Activated naive CD8-positive, alpha-beta T cell treated with anti-CD3 and anti-CD28 coated beads, Interleukin-2, amount 50 U/mL, for 16 hours (primary cell): ENCODE measurements at places on chromosomes 11 and 22.
A peak's percentile ranks its signal among the peaks of the same experiment; 100 is the strongest.

DNA sequence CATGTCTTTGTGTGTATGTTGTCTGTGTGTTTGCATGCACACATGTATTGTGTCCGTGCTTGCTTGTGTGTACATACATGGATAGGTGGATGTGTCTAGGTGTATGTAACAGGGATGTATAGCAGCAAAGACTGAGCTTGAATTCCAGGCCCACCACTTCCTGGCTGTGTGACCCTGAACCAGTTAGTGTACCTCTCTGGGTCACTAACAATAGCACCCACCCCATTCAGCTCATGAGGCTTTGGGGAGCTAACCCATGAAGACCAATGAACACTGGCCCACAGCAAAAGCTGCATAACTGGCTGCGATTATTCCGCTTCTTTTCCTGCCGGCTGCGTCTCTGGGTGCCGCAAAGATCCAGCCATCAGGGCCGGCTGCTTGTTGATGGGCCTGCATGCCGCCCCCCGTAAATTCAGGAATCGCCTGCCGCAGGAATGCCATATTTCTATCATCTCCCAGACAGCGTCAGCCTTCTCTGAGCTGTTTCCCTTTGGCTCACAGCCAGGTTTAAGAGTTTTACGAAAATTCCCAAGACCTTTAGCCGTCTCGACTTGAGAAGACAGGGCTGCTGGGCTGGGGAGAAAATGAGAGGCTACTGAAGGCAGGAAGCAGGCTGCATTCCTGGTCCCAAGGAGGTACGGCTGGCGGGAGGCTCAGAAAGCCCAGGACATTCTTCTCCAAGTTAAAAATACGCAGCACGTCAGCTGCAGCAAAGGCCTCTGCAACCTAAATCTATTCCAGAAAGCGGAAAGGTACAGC lies 224.6 kb downstream of the MN1 start:
- no peak for DNase-seq

GRCh38 chr22:40747361-40747760 lies 68.1 kb downstream of the MCHR1 start:
- DNase-seq = no peak

DNA sequence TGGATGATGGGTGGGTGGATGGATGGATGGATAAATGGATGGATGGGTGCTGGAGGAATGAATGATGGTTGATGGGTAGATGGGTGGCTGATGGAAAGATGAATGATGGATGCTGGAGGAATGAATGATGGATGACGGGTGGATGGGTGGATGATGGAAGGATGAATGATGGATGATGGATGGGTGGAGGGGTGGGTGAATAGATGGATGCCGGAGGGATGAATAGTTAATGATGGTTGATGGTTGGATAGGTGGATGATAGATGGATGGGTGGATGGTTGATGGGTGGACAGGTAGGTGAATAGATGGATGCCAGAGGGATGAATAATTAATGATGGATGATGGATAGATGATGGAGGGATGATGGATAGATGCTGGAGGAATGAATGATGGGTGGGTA lies 41.4 kb downstream of the ANO1 start:
- no peak for DNase-seq

- DNase-seq = no peak
Measured at GRCh38 chr11:68911731-68912130, 8.0 kb downstream of the IGHMBP2 start.

DNA sequence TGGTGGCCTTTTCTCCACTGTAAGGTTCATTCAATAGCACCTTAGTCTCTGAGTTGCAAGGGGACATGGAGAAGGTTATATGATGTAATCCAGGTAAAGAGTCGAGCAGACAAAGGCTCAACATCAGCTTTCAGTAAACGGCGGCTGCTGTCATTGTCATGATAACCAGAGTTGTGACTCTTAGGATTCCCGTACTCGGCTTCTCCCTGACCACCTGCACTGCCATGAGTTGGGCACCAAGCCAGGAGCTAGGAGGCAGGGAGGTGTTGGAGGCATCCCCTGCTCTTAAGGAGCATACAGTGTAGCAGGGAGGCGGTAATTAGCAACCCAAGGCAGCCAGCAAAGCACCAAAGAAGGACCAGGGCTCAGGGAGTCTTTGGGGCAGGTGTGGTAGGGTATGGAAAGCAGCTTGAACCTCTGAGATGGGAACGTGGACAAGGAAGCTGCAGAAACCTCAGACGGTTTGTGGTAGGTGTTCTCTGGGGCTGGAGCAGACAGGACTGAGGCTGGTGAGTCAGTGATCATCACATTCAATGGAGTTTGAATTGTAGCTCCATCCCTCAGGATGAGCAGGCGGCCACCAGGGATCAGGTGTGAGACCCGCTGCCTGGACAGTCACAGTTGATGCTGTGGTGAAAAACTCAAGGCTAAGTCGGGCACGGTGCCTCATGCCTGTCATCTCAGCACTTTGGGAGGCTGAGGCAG lies 31.7 kb downstream of the LIF start:
- no peak for DNase-seq

DNA sequence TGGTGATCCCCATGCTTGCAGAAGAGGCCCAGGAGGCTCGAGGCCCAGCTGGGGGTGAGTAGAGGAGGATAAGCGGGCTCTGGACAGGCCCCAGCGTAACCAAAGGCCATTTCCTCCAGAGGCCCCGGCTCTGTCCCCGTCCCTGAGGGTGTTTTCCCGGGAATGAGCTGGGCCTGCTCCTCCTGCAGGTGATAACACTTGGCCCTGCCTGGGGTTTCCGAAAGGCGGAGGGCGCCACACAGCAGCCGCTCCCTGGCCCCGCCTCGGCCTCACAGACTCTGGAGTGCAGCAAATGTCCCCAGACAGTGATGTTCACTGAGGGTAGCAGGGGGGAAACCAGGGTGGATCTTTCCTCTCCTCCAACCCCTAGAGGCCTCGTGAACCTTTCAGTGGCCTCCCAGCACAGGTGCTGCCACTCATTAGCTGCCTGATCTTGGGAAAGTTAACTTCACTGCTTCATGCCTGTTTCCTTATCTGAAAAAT lies 10.5 kb upstream of the MGAT3 start:
- DNase-seq = no peak

- no peak for DNase-seq
Measured at GRCh38 chr11:134266841-134267251, 9.3 kb upstream of the GLB1L3 start.

- no peak for DNase-seq
Measured at GRCh38 chr11:7582338-7582985, 68.7 kb downstream of the PPFIBP2 start.

DNA sequence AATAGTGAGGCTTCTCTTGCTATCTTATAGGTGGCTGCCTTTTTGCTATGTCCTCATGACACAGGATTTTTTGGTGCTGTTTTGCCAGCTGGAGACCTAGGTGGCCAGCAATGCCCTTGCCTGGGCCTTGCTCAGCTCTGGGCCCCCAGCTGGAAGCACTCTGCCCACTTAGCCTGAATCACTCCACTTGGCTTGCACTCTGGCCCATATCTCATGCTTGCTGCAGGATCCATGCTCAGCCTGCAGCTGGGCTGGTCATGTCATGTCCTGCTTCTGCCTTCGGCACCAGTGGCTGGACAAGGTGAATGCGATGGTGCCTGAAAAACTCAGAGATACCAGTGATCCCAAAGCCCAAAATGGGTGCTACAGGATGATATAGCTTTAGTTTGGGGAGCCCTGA lies 818.6 kb upstream of the FAT3 start:
- DNase-seq = no peak

- no peak for DNase-seq
Measured at GRCh38 chr11:132604431-132604830, 927.9 kb downstream of the OPCML start.

DNA sequence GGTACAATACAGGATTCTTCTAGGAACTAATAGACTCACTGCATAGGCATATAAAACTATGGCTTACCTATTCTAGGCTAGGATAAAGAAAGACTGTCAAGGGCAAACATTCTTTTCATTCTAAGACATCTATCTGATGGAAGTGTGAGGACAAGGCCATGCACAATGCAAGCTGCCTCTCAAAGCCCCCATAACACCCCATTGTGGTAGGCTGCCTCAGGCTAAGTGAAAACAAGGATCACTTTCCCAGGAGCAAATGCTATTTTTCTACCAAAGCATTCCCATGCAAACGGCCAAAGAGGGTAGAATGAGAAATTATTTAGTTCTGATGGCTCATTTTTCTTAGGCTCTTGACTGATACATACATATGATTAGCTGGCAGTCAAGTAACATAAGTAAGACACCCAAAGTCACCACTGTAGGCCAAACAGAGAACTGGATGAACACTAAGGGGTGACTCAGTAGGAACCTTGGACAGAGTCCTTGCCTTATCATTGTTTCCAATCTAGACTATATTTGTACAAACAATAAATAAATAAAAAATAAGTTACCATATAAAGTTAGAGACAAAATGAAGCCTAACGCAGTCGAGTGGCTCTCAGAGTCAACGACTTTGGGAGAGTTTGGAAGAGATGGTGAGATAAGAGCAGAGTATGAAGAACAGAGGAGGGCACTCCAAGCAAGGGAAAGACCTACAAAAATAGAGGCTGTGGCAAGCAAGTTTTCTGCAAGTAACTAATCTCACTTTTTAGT lies 303.6 kb downstream of the SBF2 start:
- DNase-seq = no peak

DNA sequence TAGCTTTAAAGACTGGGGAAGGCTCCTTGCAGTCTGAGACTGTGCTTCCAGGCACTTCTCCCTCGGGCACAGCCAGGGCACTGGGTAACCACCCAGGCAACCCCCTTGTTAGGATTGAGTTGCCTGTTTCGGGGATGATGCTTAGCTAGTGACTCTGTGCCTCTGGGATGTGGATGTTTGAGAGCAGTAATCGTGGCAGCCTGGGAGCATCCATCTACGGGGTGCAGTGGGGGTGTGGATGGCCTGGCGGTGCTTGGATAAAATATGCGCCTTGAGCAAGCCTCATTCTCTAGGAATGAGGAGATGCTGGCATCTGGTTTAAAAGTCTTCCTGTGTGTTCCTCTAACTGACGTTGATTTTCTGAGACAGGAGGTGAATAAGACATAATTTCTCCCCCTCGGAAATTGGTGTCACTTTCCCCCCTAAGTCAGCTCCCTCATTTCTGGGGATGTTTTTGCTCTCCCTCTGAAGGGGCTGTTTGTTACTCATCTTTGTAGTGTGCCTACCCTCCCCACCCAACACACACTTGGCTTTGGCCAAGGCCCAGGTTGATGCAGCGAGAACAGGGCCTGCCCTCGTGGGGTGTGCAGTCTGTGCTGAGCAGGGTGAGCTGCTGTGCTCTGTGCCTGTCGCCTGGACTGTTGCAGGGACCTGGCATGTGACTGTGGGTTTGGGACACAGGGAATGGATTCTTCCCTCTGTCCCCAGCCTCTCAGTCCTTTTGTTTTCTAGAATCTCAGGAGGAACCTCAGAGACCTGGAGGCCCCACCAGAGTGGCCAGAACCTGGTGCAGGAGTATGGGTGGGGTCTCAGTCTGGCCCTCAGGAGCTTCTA lies 2.0 kb downstream of the GNAZ start:
- DNase-seq = no peak

GRCh38 chr22:37196539-37197450 lies 8.7 kb upstream of the C1QTNF6 start:
- no peak for DNase-seq

- DNase-seq = no peak
Measured at GRCh38 chr22:37183432-37184379, 4.3 kb downstream of the C1QTNF6 start.

- DNase-seq = no peak
Measured at GRCh38 chr11:64629796-64630562, 39.0 kb downstream of the SLC22A12 start.

DNA sequence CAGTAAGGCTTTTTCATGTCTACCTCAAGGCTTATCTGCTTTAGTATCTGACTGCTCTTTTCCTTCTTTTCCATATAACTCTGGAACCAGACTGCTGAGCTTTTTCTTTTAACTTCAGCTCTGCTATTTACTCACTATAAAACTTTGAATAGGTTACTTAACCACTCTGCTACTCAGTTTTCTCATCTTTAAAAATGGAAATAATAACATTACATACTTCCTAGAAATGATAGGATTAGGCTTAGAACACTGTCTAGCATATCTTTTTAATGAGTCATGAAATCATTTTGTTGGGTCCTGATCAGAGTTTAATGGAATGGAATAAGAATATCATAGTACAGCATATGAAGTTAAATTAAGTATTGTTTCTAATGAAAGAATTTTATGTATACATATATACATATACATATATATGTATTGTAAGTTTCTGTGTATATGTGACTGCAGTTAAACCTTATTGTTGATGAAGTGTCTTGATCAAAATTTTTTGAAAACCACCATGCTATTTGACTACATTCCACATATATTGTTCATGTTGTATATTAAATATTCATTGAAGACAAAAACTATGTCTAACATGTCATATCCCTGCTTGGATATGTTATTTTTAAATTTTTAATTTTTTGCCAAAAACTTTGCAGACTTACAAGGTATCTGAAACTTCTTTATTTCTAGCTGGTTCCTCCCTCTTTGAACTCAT lies 120.2 kb downstream of the METTL15 start:
- DNase-seq = no peak

DNA sequence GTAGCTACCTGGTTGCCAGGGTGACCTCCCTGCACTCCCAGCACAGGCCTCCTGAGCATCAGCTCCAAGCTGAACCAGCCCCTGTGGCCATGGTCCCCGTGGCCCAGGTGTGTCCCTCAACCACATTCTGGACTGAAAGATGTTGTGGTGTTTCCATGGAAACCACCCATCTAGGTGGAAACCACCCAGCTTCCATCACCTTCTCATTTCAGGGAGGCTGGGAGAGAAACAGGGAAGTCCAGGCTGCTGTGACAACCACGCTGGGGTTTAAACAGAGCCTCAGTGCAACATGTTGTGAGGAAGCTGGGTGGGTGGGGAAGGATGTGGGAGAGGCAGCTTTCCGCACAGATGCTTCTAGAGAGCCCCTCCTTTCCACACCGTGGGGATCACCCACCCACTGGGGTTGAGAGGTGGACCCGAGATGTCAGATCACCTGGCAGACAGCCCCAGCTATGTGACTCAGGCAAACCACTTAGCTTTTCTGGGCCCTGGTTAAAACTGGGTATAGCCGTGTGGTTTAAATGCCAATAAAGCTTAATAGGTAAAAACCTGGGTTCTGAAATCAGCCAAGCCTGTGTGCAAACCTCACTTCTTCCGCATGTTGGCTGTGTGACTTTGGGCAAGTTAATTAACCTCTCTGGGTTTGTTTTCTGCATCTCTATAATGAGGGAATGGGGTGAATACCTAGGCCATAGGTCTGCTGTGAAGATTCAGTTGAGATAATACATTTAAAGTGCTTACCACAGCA lies 46.4 kb downstream of the CD82 start:
- DNase-seq = peak; percentile 29

DNA sequence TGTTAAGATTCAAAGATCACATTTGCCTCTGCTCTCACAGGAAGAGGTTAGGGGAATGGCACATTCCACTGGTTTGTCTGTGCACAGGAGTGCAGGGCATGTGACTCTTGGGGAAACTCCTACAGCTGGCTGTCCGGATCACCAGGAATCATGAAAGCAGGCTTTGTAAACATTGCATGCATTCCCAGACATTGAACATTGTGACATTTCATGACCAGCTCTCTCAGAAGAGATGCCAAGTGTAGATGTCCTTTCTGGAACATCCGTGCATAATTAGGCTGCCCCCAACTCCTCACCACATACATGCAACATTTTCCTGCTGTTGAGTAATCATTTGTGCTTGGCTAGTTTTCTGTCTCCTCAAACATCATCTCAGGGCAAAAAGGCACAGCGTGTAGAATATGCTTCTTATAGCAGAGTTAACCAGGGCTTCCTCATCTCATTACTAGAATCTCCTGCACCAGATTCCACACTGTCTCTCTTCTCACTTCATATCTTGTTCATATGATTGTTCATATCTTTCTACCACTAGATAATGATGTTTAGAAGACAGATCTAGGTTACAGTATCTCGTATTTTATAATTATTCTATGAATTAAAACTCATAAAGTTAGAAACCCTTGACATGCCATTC lies 694.7 kb downstream of the NTM start:
- no peak for DNase-seq

GRCh38 chr11:45385844-45386243 lies 99.7 kb upstream of the SYT13 start:
- no peak for DNase-seq
